Lower lobe of right lung (tissue), 2 donors: ENCODE measurements at places on chromosomes 3 and 15. TPM values are rescaled to one million over a fixed set of nuclear protein-coding genes. Genes with fewer than 3 reads are reported as not detected.

ADAMTS7 gene
- total RNA-seq: 5.3 TPM

GNAT1 gene
- total RNA-seq: not detected

SENP8 gene
- 3.6 TPM for total RNA-seq

DNA sequence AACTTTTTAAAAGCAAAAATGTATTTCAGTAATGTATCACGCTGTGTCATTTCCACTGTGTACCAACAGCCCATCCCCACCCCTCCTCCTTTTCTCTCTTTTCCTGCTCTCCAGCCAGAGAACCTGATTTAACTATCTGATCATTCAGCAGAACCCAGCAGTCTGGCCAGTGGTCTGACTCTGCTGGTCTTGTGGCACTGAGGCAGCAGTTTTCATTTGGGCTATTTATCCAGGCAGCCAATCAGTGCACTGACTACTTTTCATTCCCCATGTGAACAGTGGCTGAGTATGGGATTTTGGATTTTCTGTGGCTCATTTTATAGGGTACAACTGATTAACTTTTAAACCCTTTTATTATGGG lies 56.3 kb downstream of the GPR171 start:
- H3K36me3 ChIP-seq: no peaks in the 10 kb centered on the region
- no peak for DNase-seq
- no peaks in the 10 kb centered on the region for H3K27me3 ChIP-seq
- H3K4me3 ChIP-seq: no peak overlapping the region

- H3K27ac ChIP-seq: no peak overlapping the region
- H3K4me1 ChIP-seq: no peaks in the 10 kb centered on the region
- no peak for DNase-seq
- no peaks in the 10 kb centered on the region for H3K36me3 ChIP-seq
- H3K27me3 ChIP-seq: no peaks in the 10 kb centered on the region
Observed at GRCh38 chr3:28476764-28477163, 128.1 kb upstream of the AZI2 start.

GRCh38 chr3:126900859-126901540 lies 81.9 kb upstream of the PLXNA1 start:
- H3K36me3 ChIP-seq: no peaks in the 10 kb centered on the region
- no peaks in the 10 kb centered on the region for H3K27me3 ChIP-seq
- DNase-seq: no peak
- H3K4me3 ChIP-seq: no peak overlapping the region
- H3K27ac ChIP-seq: no peak overlapping the region

DNA sequence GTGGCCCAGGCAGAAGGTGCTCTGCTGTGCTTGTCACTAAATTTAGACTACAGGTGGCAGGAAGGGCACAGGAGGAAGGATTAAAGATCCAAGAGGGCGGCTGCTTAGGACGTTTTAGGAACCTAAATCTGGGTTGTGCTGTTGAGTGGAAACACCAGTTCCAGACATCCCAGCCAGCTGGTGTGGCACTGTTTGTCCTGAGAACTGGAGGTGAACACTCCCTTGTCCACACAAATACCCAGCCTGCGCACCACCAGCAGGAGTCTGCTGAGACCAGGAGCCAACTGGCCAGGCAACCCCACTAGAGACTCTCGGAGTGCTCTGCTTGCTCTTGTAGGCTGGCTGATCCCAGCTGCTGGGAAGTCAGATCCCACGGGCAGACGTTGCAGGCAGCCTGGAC lies 30.3 kb upstream of the UACA start:
- no peak for DNase-seq
- no peaks in the 10 kb centered on the region for H3K36me3 ChIP-seq
- no peaks in the 10 kb centered on the region for H3K4me1 ChIP-seq
- no peak overlapping the region for H3K4me3 ChIP-seq
- no peak overlapping the region for H3K27ac ChIP-seq

DNA sequence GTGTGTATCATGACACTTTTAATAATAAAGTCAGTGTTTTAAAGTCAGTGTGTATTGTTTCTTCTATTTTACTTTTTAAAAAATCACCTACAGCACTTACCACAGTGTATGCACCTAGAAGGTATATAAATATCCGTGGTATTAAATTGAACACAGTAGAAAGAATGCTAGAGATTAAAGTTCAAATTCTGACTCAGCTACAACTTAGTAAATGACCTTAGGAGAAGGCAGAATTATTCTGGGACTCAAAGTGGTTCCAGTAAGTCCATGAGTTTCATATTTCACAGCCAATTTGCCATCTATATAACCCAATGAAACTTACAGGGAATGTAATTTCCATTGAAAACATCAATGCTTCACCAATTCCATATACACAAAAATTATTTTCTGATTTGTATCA lies 52.7 kb upstream of the MAP4 start:
- no peak overlapping the region for H3K4me3 ChIP-seq
- H3K36me3 ChIP-seq: peaks cover 4% of the 10 kb centered on the region
- peaks cover 6% of the 10 kb centered on the region for H3K4me1 ChIP-seq
- DNase-seq: no peak
- H3K27ac ChIP-seq: no peak overlapping the region

DNA sequence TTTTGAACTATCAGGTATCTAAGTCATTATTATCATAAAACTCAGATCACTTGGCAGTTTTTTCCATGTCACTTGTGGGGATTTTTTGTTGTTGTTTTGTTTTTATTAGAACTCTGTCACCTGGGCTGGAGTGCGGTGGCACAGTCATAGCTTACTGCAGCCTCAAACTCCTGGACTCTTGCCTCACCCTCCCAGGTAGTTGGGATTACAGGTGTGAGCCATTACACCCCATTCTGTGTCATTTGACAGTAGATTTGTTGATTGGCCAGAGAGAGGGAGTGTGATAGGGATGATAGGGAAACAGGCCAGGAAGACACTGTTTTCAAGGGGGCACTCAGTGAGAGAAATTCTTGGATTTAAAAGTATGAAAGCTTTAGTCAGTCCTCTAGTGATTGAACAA lies 54.7 kb upstream of the SCAANT1 start:
- H3K27me3 ChIP-seq: no peaks in the 10 kb centered on the region
- no peak overlapping the region for H3K4me3 ChIP-seq
- H3K4me1 ChIP-seq: peaks cover 87% of the 10 kb centered on the region
- peak overlapping the region; percentile 84 for H3K27ac ChIP-seq
- no peaks in the 10 kb centered on the region for H3K36me3 ChIP-seq

DNA sequence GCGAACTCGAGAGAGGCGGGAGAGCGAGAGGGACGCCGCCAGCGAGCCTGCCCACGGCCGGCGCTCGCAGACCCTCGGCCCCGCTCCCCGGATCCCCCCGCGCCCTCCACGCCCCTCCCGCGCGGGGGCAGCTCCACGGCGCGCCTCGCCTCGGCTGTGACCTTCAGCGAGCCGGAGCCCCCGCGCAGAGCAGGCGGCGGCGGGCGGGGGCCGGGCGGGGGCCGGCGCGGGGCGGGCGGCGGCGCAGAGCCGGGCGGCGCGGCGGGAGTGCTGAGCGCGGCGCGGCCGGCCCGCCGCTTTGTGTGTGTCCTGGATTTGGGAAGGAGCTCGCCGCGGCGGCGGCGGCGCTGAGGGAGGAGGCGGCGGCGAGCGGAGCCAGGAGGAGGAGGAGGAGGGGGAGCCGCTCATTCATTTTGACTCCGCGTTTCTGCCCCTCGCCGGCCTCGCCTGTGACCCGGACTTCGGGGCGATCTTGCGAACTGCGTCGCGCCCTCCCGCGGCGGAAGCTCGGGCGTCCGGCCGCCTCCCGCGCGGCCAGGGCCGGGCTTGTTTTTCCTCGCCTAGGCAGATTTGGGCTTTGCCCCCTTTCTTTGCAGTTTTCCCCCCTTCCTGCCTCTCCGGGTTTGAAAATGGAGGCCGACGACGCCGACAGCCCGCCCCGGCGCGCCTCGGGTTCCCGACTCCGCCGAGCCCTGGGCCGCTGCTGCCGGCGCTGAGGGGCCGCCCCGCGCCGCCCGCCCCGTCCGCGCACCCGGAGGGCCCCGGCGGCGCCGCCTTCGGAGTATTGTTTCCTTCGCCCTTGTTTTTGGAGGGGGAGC lies 524 bp downstream of the IGF1R start:
- no peaks in the 10 kb centered on the region for H3K36me3 ChIP-seq
- H3K4me3 ChIP-seq: peak overlapping the region; percentile 80
- H3K27ac ChIP-seq: peak overlapping the region; percentile 87
- peaks cover 6% of the 10 kb centered on the region for H3K27me3 ChIP-seq
- H3K4me1 ChIP-seq: peaks cover 45% of the 10 kb centered on the region

LDHAL6B gene
- not detected for total RNA-seq

GRCh38 chr15:73584699-73585420 lies 48.3 kb downstream of the NPTN start:
- no peak overlapping the region for H3K27ac ChIP-seq
- H3K27me3 ChIP-seq: no peaks in the 10 kb centered on the region
- H3K36me3 ChIP-seq: peaks cover 96% of the 10 kb centered on the region
- no peak for DNase-seq
- no peaks in the 10 kb centered on the region for H3K4me1 ChIP-seq

- H3K27me3 ChIP-seq: no peaks in the 10 kb centered on the region
- no peaks in the 10 kb centered on the region for H3K4me1 ChIP-seq
- no peak overlapping the region for H3K27ac ChIP-seq
- no peak overlapping the region for H3K4me3 ChIP-seq
- DNase-seq: no peak
- H3K36me3 ChIP-seq: no peaks in the 10 kb centered on the region
Observed at GRCh38 chr15:42929306-42929848, 8.8 kb upstream of the TTBK2 start.

FRMD5 gene
- total RNA-seq: 0.12 TPM

DNA sequence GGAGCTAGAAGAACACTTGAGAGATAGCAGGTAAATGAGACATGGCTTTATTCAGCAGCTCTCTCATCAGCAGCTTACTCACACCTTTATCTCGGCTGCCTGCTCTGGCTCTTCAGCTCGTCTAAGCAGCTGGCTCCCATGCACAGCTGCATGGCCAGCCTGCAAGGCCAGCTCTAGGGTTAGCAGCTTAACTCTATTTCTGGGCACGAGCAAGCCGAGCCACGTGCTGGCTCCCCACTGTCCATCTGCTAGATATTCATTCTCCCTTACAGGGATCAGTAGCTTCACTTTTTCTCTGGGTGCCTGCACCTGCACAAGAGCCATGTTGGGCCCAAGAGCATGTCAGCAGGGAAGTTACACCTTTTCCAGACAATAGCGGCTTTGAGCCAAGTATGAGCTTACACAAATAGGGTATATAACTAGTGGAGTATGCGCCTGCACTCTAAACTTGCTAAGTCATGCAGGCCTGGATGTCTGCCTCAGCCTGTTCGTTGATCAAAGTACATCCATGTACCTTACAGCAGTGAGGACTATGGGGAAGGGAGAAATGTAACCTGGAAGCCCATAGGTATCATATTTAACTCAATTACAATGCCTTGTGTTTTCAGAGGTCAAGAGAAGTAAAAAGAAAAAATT lies 174.9 kb upstream of the SNTN start:
- no peaks in the 10 kb centered on the region for H3K27me3 ChIP-seq
- H3K4me1 ChIP-seq: no peaks in the 10 kb centered on the region
- no peak for DNase-seq
- no peaks in the 10 kb centered on the region for H3K36me3 ChIP-seq

- H3K36me3 ChIP-seq: no peaks in the 10 kb centered on the region
- no peak overlapping the region for H3K27ac ChIP-seq
- no peak for DNase-seq
- H3K4me1 ChIP-seq: no peaks in the 10 kb centered on the region
- H3K27me3 ChIP-seq: no peaks in the 10 kb centered on the region
Observed at GRCh38 chr3:120263792-120264191, 21.2 kb downstream of the GPR156 start.

BOC gene
- 10.1 TPM for total RNA-seq

DNA sequence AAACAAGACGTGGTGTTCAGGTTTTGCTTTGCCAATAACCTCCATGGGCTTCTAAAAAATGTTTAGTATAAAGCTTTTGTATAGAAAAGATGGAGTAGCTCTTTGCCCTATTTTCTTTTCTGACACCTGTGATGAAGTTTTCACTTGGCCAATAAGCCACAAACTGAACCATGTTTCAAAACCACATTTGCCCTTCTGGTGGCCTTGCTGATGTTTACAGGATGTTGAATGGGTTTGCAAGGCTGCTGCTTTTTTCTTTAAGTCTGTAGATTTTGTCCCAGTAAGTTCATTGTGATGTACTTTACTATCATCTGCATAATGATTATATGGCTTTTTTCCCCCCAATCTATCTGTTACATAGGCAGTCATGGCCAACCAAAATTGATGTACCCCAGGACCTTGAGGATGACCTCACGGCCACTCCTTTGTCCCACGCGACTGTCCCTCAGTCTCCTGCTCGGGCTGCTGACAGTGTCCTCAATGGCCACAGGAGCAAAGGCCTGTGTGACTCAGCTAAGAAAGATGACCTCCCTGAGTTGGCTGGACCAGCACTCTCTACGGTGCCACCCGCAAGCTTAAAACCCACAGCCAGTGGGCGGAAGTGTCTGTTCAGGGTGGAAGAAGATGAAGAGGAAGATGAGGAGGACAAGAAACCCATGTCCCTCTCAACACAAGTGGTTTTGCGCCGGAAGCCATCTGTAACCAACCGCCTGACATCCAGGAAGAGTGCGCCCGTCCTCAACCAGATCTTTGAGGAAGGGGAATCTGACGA lies 60.8 kb downstream of the SNRK start:
- no peak for DNase-seq
- H3K36me3 ChIP-seq: peaks cover 79% of the 10 kb centered on the region
- H3K4me1 ChIP-seq: peaks cover 10% of the 10 kb centered on the region
- H3K27me3 ChIP-seq: no peaks in the 10 kb centered on the region
- no peak overlapping the region for H3K4me3 ChIP-seq
